CD14-positive monocyte (primary cell): ENCODE measurements at places on chromosomes 7 and 10. TPM values are rescaled to one million over a fixed set of nuclear protein-coding genes. Genes with fewer than 3 reads are reported as not detected.

- no peak overlapping the region for H3K4me3 ChIP-seq
- DNase-seq = no peak
- H3K27me3 ChIP-seq = no peaks in the 10 kb centered on the region
- H3K27ac ChIP-seq = no peak overlapping the region
Measured at GRCh38 chr10:88411772-88412349, 171.3 kb downstream of the RNLS start.

DNA sequence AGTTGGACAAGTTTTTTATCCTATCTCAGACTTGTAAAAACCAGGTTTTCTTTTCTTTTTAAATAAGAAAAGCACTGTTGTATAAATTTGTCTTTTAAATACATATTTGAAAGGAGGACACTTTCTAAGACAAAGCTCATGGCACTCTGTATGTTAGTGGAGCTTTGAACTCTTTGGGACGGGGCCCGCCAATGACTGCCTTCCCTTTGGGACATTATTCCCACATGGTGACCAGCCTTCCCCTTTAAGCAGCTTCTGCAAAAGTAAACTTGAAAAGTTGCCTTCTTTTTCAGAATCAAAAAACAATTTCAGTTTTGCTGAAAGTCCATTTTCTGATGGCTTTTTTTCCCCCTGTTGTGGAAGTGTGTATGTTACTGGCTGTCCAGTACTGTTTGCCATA lies 1.8 kb downstream of the CUX1 start:
- no peak overlapping the region for H3K27ac ChIP-seq
- peak; percentile 23 for DNase-seq
- H3K4me1 ChIP-seq = peaks cover 53% of the 10 kb centered on the region
- peak overlapping the region; percentile 84 for H3K4me3 ChIP-seq
- H3K36me3 ChIP-seq = no peaks in the 10 kb centered on the region

The PNLIP gene
- not detected for polyA plus RNA-seq

- peak overlapping the region; percentile 16 for H3K4me3 ChIP-seq
- H3K4me1 ChIP-seq = peaks cover 41% of the 10 kb centered on the region
- H3K36me3 ChIP-seq = no peaks in the 10 kb centered on the region
- DNase-seq = peak; percentile 95
Measured at GRCh38 chr7:112080978-112081377, 125.2 kb downstream of the DOCK4 start.

The CNTNAP2 gene
- not detected for polyA plus RNA-seq

The HPS6 gene
- 27.3 TPM for polyA plus RNA-seq

The DMBT1 gene
- polyA plus RNA-seq = not detected

- H3K27ac ChIP-seq = no peak overlapping the region
- no peaks in the 10 kb centered on the region for H3K4me1 ChIP-seq
- no peaks in the 10 kb centered on the region for H3K36me3 ChIP-seq
- no peaks in the 10 kb centered on the region for H3K27me3 ChIP-seq
Measured at GRCh38 chr10:30227481-30227880, 121.6 kb downstream of the MTPAP start.

GRCh38 chr10:49369216-49370162 lies 26.4 kb downstream of the DRGX start:
- peak; percentile 13 for DNase-seq
- H3K27ac ChIP-seq = no peak overlapping the region
- H3K36me3 ChIP-seq = no peaks in the 10 kb centered on the region

DNA sequence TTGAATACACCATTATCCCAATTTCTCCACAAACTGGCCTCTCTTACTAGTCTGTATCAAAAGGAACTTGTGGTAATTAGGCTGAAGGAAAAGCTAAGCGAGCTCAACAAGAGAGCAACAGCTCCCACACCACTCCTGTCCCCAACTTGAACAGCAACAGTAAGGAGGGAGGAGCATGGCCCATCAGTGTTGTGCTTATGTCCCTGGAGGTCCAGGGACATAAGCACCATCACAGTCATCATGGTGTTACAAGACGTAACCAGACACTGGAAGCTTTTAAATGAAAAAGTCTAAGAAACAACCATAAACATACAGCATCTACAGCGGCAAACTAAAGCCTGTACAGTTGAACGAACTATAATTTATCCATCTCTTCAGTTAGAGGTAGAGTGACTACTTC lies 989 bp downstream of the ERLIN1 start:
- DNase-seq = peak; percentile 7
- H3K27me3 ChIP-seq = no peaks in the 10 kb centered on the region

The CPED1 gene
- polyA plus RNA-seq = 30.0 TPM

The SMARCD3 gene
- polyA plus RNA-seq = 165 and 183 TPM in 2 replicates

DNA sequence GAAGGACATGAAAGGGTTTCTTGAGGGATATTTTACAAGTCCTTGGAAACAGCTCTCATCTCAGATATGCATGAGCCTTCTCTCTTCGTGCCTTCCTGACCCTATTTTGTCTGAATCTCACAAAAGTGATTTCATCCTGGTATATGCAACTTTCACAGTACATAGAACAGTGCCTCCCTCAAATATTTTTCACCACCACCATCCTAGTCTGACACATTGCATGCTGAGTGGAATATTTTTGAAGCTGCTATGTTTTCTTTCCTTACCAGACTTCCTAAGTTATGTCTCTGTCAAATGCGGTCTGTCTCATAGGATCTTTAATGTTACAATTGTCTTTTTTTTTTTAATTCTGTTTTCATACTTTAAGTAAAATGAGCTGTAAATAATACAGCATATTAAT lies 673.3 kb upstream of the LRRN3 start:
- H3K4me1 ChIP-seq = no peaks in the 10 kb centered on the region
- no peak overlapping the region for H3K27ac ChIP-seq
- no peaks in the 10 kb centered on the region for H3K27me3 ChIP-seq
- DNase-seq = no peak
- H3K36me3 ChIP-seq = no peaks in the 10 kb centered on the region
- H3K4me3 ChIP-seq = no peak overlapping the region

DNA sequence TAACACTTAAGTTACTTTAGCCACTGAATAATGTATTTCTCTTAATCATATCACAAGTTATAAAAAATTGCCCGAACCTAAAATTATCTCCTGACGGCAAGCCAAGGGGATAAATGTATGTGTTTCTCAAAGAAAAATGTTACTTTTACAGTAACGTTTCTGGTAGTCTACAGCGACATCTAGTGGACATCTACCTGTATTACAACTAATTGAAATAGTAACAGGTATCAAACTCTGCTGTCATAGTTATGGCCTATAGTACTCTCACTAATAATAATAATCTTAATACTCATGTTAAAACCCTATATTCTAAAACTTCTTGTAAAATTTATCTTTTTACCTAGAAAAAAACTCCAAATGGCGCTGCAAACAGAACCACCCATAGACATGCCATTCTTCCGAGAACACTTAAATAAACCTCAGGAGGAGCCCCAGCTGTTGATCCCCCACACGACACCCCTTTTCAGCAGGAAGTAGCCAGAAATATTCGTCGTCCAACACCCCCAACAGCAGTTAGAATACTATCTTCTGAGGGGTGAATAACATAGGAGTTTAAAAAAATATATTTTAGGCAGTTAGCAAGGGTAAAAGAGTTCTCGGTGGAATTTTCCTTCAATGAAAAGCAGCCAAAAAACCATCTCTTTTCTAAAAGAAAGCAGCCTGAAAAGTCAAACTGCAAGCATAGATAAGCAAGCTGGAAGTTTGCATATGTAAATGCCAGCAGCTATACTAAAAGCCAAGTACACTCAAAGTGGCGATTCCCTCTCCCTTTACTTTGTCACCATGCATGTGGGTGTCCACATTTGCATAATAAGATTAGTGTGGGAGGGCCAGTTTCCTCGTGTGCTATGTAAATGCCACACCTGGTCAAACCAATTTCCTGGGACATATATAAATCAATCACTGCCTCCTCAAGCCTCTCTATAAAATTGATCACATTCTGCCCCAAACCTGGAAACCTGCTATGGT lies 40.5 kb upstream of the ZNF107 start:
- no peak overlapping the region for H3K4me3 ChIP-seq
- no peaks in the 10 kb centered on the region for H3K4me1 ChIP-seq
- no peaks in the 10 kb centered on the region for H3K36me3 ChIP-seq
- no peak overlapping the region for H3K27ac ChIP-seq
- no peaks in the 10 kb centered on the region for H3K27me3 ChIP-seq

DNA sequence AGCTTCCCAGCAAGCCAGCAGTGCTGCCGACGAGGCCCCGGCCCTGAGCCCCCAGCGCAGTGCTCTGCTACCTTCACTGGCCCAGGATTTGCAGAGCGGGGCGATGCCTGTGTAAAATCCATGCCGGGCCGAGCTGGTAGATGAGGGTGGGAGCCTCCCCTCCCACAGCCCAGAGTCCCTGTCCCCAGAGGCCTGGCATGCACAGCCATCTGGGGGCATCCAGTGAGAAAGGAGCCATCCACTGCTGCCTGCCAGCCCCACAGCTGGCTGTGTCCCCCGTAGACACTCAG lies 116.7 kb downstream of the RGS10 start:
- H3K4me1 ChIP-seq = no peaks in the 10 kb centered on the region
- no peak for DNase-seq
- H3K36me3 ChIP-seq = peaks cover 17% of the 10 kb centered on the region
- no peak overlapping the region for H3K4me3 ChIP-seq

The UFSP1 gene
- 0.76 TPM for polyA plus RNA-seq

- no peak for DNase-seq
- no peaks in the 10 kb centered on the region for H3K27me3 ChIP-seq
- peaks cover 42% of the 10 kb centered on the region for H3K4me1 ChIP-seq
- peaks cover 26% of the 10 kb centered on the region for H3K36me3 ChIP-seq
- H3K4me3 ChIP-seq = peak overlapping the region; percentile 88
- H3K27ac ChIP-seq = peak overlapping the region; percentile 94
Measured at GRCh38 chr10:68334672-68335467, 2.1 kb upstream of the PBLD start.

DNA sequence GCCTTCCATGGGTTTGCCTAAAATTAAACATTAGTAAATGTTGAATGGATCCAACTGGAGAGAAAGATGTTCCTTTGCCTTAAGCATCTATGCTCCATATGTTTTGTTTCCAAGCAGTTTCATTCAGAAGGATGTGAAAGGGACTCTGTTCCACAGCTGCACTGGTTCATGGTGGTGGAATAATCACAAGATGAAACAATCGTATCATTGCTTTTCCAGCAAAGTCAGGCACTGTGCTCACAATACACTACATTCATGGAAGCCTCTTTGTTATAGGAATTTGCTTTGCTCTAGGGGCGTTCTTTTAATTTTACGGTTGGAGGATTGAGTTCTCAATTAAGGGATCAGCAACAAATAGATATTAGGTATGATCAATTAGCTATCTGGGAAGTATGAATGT lies 33.8 kb downstream of the RAMP3 start:
- peaks cover 35% of the 10 kb centered on the region for H3K4me1 ChIP-seq
- H3K36me3 ChIP-seq = no peaks in the 10 kb centered on the region
- no peaks in the 10 kb centered on the region for H3K27me3 ChIP-seq
- peak overlapping the region; percentile 86 for H3K27ac ChIP-seq
- H3K4me3 ChIP-seq = peak overlapping the region; percentile 51

DNA sequence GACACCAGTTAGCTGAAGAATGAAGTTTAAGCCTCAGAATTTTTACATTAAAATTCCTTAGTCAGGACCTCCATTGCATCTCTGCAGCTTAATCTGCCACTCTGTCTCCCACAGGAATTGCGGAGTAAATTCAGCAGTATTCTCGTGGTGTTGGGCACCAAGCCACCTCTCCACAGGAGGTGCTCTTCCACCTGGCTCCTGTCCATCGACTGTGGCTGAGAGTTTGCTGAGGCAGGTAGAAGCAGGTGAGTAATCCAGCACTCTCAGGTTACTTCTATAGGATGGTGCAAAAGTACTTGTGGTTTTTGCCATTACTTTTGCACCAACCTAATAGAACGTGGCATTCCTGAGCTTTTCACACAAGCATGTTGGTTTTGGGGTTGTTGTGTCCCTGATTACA lies 134.1 kb downstream of the GFRA1 start:
- no peak for DNase-seq
- H3K4me1 ChIP-seq = no peaks in the 10 kb centered on the region
- no peaks in the 10 kb centered on the region for H3K27me3 ChIP-seq
- H3K4me3 ChIP-seq = no peak overlapping the region

GRCh38 chr7:134315679-134316538 lies 821 bp downstream of the SLC35B4 start:
- H3K4me1 ChIP-seq = peaks cover 16% of the 10 kb centered on the region
- H3K27me3 ChIP-seq = no peaks in the 10 kb centered on the region
- H3K36me3 ChIP-seq = no peaks in the 10 kb centered on the region
- no peak for DNase-seq

The GPR15LG gene
- polyA plus RNA-seq = not detected in 2 replicates

The TSPAN13 gene
- 0.16 TPM for polyA plus RNA-seq

The DLG5 gene
- polyA plus RNA-seq = not detected

- no peak for DNase-seq
- no peak overlapping the region for H3K27ac ChIP-seq
- no peaks in the 10 kb centered on the region for H3K27me3 ChIP-seq
- H3K4me1 ChIP-seq = no peaks in the 10 kb centered on the region
- H3K4me3 ChIP-seq = no peak overlapping the region
Measured at GRCh38 chr10:103040418-103040817, 122.3 kb downstream of the CNNM2 start.

DNA sequence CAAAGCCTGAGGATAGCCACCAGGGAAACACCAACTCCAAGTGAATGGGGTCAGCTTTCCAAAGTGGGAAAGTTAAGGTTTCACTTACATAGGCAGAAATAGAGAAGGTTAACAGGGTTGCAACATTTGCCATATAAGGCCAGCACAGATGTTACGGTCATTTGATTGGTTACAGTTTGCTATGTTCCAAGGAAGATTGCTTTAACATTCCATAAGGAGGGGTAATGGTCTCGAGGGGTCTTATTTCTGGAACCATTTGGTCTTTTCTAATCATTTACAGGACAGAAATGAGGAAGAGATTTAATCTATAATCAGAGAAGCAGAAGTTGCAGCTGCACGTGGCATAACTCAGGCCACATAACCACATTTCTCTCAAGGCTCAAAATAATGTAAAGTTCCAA lies 679.4 kb upstream of the C7orf33 start:
- H3K27me3 ChIP-seq = no peaks in the 10 kb centered on the region
- no peak overlapping the region for H3K4me3 ChIP-seq
- no peaks in the 10 kb centered on the region for H3K4me1 ChIP-seq
- no peak overlapping the region for H3K27ac ChIP-seq

GRCh38 chr10:93075369-93076221 lies 1.9 kb downstream of the CYP26A1 start:
- peaks cover 83% of the 10 kb centered on the region for H3K27me3 ChIP-seq
- no peak overlapping the region for H3K4me3 ChIP-seq
- H3K27ac ChIP-seq = no peak overlapping the region
- DNase-seq = no peak
- no peaks in the 10 kb centered on the region for H3K36me3 ChIP-seq

DNA sequence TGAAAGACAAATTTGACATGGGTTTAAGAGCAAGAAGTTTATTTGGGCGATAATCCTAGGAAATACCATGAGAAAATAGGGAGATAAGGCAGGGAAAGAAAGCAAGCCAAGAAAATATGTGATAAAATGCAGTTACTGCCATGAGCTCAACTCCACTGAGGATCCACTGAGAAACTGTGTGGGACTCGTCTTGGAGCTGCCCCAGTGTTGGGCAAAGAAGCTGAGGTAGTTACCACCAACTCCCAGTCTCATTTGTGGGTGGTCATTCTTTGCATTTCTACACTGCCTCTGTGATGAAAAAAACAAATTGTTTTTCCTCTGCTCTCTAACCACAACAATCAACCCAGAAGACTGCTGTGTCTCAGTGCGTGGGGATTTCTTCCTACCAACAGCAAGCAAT lies 498.2 kb downstream of the PLXDC2 start:
- no peaks in the 10 kb centered on the region for H3K4me1 ChIP-seq
- no peaks in the 10 kb centered on the region for H3K36me3 ChIP-seq
- no peak for DNase-seq
- H3K4me3 ChIP-seq = no peak overlapping the region
